ENCODE measurements at places on chromosomes 3 and 15. TPM values are rescaled to one million over a fixed set of nuclear protein-coding genes. Genes with fewer than 3 reads are reported as not detected.

The ATP8B4 gene
- 15.1 TPM for total RNA-seq

The TMEM266 gene
- not detected for total RNA-seq

The HIGD2B gene
- not detected for total RNA-seq

The WDR49 gene
- total RNA-seq = not detected

The ACTRT3 gene
- total RNA-seq = 0.32 TPM

The NPTN gene
- 147 TPM for total RNA-seq

The PRSS50 gene
- not detected for total RNA-seq

The CASR gene
- total RNA-seq = not detected

The TLNRD1 gene
- 59.3 TPM for total RNA-seq

The SMCO1 gene
- not detected for total RNA-seq

The PPARG gene
- total RNA-seq = 23.5 TPM

- H3K27me3 ChIP-seq = no peaks in the 10 kb centered on the region
- H3K36me3 ChIP-seq = no peaks in the 10 kb centered on the region
- no peak for DNase-seq
Measured at GRCh38 chr3:62922326-62922725, 47.1 kb upstream of the CADPS start.

GRCh38 chr15:100760357-100760903 is 119.2 kb upstream of the ALDH1A3 start:
- no peaks in the 10 kb centered on the region for H3K27me3 ChIP-seq
- H3K4me1 ChIP-seq = no peaks in the 10 kb centered on the region
- peak; percentile 50 for DNase-seq
- no peak overlapping the region for H3K27ac ChIP-seq
- no peaks in the 10 kb centered on the region for H3K36me3 ChIP-seq
- H3K4me3 ChIP-seq = no peak overlapping the region

DNA sequence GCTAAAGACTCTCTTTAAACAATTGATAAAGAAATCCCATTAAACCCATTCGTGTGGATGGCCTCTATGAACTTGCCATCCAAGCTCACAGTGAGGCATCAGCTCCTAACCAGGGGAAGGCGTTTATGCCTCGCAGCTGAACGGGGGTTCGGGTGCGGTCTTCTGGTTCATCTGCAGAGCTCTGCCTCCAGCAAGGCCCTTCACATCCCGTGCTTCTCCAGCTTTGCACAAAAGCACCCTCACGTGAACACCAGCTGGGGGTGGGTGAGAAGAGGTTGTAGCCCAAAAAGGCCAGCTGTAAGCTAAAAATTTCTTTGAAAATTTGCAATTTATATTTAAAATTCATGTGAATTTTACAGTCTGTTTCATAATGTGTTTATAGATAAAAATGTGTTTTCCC is 39.5 kb upstream of the ZNF148 start:
- DNase-seq = no peak
- H3K36me3 ChIP-seq = no peaks in the 10 kb centered on the region
- H3K4me1 ChIP-seq = no peaks in the 10 kb centered on the region

DNA sequence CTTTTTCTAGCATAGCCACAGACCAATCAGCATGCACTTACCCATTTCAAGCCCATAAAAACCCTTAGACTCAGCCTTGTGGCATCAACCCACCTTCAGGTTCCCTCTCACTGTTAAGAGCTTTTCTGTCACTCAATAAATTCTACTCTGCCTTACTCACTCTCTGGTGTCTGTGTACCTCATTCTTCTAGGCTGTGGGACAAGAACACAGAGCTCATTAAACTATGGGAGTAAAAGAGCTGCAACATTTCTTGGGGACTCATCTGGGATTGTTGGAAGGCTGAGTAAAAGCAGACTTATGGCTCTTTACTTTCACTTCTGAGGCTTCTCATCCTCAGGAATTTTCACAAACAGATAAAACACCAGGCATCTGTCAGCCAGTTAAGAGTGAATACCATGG is 879.3 kb downstream of the ROBO2 start:
- H3K27ac ChIP-seq = no peak overlapping the region
- H3K27me3 ChIP-seq = no peaks in the 10 kb centered on the region
- no peak for DNase-seq
- H3K4me3 ChIP-seq = no peak overlapping the region

GRCh38 chr15:62561059-62561519 is 396.0 kb upstream of the C2CD4B start:
- H3K36me3 ChIP-seq = no peaks in the 10 kb centered on the region
- peaks cover 33% of the 10 kb centered on the region for H3K4me1 ChIP-seq
- no peak for DNase-seq
- no peak overlapping the region for H3K4me3 ChIP-seq

GRCh38 chr15:90086868-90087268 is 15.4 kb downstream of the IDH2 start:
- H3K4me3 ChIP-seq = no peak overlapping the region
- no peaks in the 10 kb centered on the region for H3K4me1 ChIP-seq
- H3K36me3 ChIP-seq = peaks cover 31% of the 10 kb centered on the region
- DNase-seq = no peak
- H3K27ac ChIP-seq = no peak overlapping the region

DNA sequence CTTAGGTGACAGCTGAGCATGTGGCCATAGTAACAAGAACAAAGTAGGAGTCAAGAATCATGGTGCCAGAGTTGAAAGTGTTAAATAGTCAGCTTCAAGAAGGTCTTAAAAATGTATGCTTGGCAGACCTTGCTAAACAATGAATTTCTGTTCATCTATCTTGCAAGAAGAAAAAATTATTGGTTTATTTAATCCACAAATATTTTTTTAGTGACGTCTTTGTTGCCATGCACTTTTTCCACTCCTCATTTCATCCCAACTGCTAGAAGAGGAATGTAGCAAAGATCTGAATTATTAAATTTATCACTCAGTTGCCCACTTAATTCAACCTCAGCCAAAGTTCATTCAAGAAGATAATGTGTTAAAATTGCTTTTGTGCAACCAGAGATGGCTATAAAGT is 3.2 kb upstream of the SLC4A7 start:
- no peaks in the 10 kb centered on the region for H3K4me1 ChIP-seq
- no peak for DNase-seq
- no peak overlapping the region for H3K4me3 ChIP-seq

- H3K36me3 ChIP-seq = no peaks in the 10 kb centered on the region
- no peaks in the 10 kb centered on the region for H3K27me3 ChIP-seq
- H3K27ac ChIP-seq = no peak overlapping the region
- H3K4me3 ChIP-seq = peak overlapping the region; percentile 56
- DNase-seq = peak; percentile 79
Measured at GRCh38 chr15:99076555-99077308, 28.1 kb upstream of the SYNM start.

DNA sequence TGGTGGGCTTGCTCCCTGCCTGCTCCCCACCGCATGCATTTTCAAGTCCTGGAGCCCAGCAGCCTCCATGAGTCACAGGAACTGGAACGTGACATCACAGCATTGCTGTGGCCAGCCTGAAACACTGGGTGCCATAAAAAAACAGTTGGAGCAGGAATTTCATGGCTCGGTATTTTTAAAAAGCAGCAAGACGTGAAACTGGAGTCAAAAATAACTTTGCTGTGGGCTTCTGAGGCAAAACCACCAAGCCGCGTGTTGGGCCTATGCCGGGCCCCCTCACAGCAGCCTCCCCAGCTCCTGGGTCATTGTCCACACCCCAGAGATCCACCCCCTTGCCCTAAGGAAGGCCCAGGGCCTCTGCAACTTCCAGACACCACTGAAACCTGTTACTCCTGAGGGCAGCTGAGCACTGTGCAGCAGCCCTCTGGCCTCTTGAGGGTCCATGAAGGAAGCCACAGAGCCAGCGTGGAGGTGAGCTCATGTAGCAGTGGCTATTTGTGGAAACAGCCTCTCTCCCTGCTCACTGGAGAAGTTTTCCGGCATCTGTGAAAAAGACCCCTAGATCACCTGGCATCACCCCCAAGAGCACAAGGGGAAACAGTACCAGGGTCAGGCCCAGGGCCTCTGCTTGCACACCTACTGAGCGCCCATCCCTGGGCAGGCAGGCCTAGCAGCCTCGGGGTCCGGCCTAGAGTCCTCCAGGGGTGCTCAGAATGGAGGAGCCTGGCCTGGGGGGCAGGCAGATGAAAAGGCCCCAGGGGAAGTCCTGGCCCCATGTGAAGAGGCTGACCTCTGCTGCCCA is 34.0 kb upstream of the DUSP7 start:
- DNase-seq = no peak
- H3K36me3 ChIP-seq = no peaks in the 10 kb centered on the region
- H3K27me3 ChIP-seq = no peaks in the 10 kb centered on the region
- H3K27ac ChIP-seq = peak overlapping the region; percentile 99
- H3K4me3 ChIP-seq = no peak overlapping the region
- peaks cover 31% of the 10 kb centered on the region for H3K4me1 ChIP-seq

- no peak for DNase-seq
- no peak overlapping the region for H3K4me3 ChIP-seq
- H3K27ac ChIP-seq = no peak overlapping the region
- no peaks in the 10 kb centered on the region for H3K4me1 ChIP-seq
- H3K27me3 ChIP-seq = no peaks in the 10 kb centered on the region
- H3K36me3 ChIP-seq = no peaks in the 10 kb centered on the region
Measured at GRCh38 chr3:113551820-113552219, 19.5 kb downstream of the SIDT1 start.

DNA sequence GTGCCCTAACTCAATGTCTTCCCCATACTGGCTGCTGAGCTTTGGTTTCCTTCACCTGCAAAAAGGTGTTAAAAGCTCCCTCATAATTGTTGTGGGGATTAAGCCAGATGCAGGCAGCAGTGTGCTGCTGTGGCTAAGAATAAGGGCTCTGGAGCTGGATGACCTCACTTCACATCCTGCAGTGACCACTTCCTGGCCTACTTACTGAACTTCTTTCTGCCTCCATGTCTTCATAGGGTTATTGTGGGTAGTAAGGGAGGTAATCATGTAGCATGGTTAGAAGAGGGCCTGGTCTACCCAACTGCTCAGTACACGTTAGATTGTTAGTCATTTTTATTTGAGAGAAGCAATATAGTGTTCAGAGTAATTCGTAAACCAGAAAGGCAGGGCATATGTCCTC is 18.4 kb downstream of the GYG1 start:
- peaks cover 6% of the 10 kb centered on the region for H3K4me1 ChIP-seq
- DNase-seq = no peak
- H3K36me3 ChIP-seq = peaks cover 24% of the 10 kb centered on the region
- H3K27ac ChIP-seq = peak overlapping the region; percentile 90

GRCh38 chr3:4395448-4395847 is 71.6 kb downstream of the SUMF1 start:
- no peak overlapping the region for H3K4me3 ChIP-seq
- H3K27ac ChIP-seq = no peak overlapping the region
- H3K4me1 ChIP-seq = no peaks in the 10 kb centered on the region
- no peaks in the 10 kb centered on the region for H3K36me3 ChIP-seq
- DNase-seq = no peak
- no peaks in the 10 kb centered on the region for H3K27me3 ChIP-seq

- H3K4me1 ChIP-seq = no peaks in the 10 kb centered on the region
Measured at GRCh38 chr3:2148561-2149340, 50.1 kb downstream of the CNTN4 start.

DNA sequence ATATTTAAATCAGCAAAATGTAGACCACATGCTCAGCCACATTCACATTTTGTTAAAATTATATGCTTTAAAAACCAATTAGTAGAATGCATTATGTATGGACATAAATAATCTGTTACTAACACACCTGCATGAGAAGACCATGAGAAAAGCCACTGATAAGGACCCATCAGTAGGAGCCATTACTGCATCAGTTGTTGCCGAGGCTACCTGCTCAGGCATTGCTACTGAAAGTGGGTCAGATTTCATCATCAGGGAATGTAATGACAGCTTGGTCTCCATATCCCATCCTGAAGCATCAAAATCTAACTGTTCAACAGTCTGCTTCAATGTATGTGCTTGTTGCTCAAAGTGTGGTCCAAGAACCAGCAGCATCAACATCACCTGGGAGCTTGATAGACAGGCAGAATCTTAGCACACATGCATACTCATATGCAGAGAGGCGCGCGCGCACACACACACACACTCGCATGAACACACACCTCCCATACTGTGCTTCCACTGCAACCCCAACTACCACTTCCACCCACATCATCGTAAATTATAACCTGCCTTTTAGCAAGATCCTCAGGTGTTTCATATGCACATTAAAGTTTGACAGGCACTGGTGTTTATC is 72.4 kb upstream of the FOXB1 start:
- no peak overlapping the region for H3K4me3 ChIP-seq
- no peaks in the 10 kb centered on the region for H3K4me1 ChIP-seq
- H3K36me3 ChIP-seq = no peaks in the 10 kb centered on the region
- no peak overlapping the region for H3K27ac ChIP-seq

DNA sequence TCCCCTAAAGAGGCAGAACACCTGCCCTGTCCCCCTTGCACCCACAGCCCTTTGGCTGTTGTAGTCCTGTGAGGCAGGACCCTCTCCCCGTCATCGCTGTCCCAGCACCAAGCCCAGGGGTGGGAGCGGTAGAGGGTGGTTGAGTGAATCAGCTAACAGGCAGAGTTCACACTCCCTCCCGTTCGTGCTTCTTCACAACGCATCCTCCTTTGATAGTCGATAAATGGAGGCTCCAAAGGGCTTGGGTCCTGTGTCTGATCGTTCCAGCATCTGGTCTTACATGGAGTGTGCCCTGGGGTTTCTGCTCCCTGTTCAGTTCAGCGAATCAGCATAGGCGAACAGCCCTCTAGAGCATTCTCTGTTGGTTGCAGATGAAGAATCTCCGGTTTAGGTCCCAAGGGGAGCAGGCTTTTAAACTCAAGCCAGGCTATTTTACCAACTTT is 820 bp upstream of the HMCES start:
- peak overlapping the region; percentile 95 for H3K27ac ChIP-seq
- no peaks in the 10 kb centered on the region for H3K27me3 ChIP-seq
- peak overlapping the region; percentile 60 for H3K4me3 ChIP-seq
- H3K4me1 ChIP-seq = peaks cover 14% of the 10 kb centered on the region
- H3K36me3 ChIP-seq = peaks cover 43% of the 10 kb centered on the region
- no peak for DNase-seq

GRCh38 chr3:11248596-11248995 is 23.6 kb upstream of the ATG7 start:
- DNase-seq = no peak
- H3K36me3 ChIP-seq = no peaks in the 10 kb centered on the region
- H3K4me1 ChIP-seq = peaks cover 3% of the 10 kb centered on the region
- H3K27me3 ChIP-seq = no peaks in the 10 kb centered on the region

GRCh38 chr3:43017593-43018195 is 38.6 kb downstream of the GASK1A start:
- no peak overlapping the region for H3K27ac ChIP-seq
- H3K36me3 ChIP-seq = no peaks in the 10 kb centered on the region
- no peak overlapping the region for H3K4me3 ChIP-seq
- H3K27me3 ChIP-seq = no peaks in the 10 kb centered on the region

DNA sequence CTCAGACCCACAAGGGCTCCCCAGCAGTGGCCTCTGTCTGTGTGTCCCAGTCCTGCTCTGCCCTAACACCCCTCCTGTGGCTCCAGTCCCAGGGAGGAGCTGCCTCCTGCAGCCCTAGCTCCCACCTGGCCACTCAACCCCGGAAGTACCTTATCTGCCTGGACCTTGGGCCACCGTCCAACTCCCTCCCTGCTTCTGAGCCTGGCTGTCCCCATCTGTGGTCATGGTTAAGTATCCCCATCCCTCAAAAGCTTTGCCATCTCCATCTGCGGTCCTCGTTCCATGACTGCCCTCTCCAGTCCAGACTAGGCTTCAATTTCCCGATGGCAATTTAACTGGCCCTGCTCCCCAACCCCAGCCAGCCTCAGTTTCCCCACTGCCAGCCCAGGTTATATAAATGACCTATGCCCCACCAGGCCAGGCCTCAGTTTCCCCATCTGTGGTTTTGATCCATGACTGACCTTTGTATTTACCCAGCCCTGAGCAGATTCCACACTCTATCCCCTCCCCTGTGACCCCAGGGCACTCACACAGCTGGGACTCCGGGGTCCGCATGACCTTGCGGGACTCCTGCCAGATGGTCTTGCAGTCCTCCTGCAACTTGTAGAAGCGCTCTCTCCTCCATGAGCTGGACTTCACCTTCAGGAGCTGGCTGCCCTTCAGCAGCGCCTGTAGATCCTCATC is 9.6 kb downstream of the PLCD1 start:
- H3K36me3 ChIP-seq = peaks cover 60% of the 10 kb centered on the region
- H3K27ac ChIP-seq = no peak overlapping the region
- H3K4me3 ChIP-seq = no peak overlapping the region
- no peaks in the 10 kb centered on the region for H3K27me3 ChIP-seq
- H3K4me1 ChIP-seq = no peaks in the 10 kb centered on the region
